Activated naive CD4-positive, alpha-beta T cell treated with anti-CD3 and anti-CD28 coated beads, Interleukin-2, amount 50 U/mL, for 72 hours (primary cell): ENCODE measurements at places on chromosomes 1 and 21.

GRCh38 chr1:168960595-168960994, 145.9 kb upstream of the ATP1B1 start:
- no peak for DNase-seq

GRCh38 chr1:118861216-118861615, 126.9 kb downstream of the TBX15 start:
- no peak for DNase-seq

DNA sequence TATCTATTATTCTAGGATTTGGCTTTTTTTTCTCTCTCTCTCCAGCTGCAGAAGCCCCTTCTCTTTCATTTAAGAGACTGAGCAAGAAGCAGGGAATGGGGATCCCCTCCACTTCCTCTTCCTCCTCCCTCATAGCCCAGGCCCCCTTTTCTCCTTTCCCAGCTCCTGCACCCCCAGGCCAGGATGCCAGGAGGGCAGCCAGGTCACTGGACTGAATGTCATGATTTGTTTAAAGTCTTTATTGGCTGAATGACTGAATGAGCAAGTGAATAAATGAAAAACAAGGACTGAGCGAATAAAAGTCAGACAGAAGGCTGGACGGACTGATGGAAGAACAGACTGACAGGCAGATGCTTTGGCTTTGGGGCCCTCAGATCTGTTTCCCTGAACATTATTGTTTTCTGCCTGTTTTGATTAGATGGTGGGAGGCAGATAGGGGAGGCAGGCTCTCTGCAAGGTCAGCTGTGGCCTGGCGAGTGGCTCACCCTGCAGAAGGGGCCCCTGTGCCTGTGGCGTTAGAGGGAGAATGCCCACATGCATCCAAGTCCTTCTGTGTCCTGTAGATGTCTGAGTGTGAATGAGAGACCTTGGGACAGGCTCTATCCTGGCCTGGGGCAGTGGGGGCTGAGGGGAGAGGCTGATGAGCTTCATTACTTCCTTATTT, 20.3 kb upstream of the ADGRB2 start:
- no peak for DNase-seq

GRCh38 chr1:42692461-42692860, 10.2 kb downstream of the YBX1 start:
- DNase-seq, result no peak

GRCh38 chr1:44743211-44743610, 3.6 kb downstream of the KIF2C start:
- no peak for DNase-seq

- no peak for DNase-seq
Observed at GRCh38 chr1:214420833-214421232, 130.6 kb downstream of the PTPN14 start.

- DNase-seq, result no peak
Observed at GRCh38 chr1:30936541-30937171, 28.1 kb upstream of the SDC3 start.

- no peak for DNase-seq
Observed at GRCh38 chr1:53622531-53622930, 116.4 kb downstream of the GLIS1 start.

GRCh38 chr1:54546651-54547401, 1.2 kb upstream of the ACOT11 start:
- DNase-seq, result no peak

DNA sequence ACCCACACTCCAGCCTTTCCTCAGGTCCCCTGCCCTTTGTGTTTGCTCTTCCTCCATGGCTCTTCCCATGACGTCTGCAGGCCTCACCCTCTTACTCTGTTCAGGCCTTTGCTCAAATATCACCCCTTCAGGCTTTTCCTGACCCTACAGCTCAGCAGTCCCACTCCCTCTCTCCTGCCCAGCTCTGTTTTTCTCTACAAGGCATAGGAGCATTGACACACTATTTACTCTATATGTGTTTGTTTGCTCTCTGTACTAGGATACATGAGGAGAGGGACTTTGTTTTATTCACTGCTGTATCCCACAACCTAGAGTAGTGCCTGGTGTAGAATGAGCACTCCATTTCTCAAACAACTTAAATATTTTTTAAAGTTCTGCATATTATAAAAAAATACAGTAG, 107.4 kb upstream of the COA6 start:
- no peak for DNase-seq

GRCh38 chr1:27634177-27634984, 604 bp downstream of the FGR start:
- DNase-seq, result peak; percentile 73

DNA sequence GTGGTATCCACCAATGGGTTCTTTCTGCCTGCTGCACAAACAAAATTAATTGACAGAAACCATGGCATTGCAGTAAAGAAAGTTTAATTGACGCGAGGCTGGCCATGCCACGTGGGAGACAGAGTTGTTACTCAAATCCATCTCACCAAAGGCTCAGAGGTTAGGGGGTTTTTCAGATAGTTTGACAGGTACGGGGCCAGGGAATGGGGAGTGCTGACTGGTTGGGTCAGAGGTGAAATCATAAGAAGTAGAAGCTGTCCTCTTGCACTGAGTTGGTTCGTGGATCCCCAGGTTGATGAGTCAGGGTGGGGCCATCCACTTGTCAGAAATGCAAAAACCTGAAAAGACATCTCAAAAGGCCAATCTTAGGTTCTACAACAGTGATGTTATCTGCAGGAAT, 941 bp upstream of the TBCE start:
- DNase-seq, result peak; percentile 68

DNA sequence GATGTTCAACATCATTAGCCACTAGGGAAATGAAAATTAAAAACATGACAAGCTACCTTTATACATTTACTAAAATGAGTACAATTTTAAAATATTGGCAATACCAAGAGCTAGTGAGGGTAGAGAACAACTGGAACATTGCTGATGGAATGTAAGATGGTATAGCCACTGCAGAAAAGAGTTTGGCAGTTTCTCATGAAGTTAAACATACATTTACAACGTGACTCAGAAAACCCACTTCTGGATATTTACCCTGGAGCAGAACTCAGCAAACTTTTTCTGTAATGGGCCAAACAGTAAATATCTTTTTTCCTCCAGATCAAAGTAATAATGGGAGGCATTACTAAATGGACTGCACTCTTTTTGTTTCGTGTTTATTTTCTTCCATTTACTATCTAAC, 22.1 kb downstream of the LPGAT1 start:
- no peak for DNase-seq

DNA sequence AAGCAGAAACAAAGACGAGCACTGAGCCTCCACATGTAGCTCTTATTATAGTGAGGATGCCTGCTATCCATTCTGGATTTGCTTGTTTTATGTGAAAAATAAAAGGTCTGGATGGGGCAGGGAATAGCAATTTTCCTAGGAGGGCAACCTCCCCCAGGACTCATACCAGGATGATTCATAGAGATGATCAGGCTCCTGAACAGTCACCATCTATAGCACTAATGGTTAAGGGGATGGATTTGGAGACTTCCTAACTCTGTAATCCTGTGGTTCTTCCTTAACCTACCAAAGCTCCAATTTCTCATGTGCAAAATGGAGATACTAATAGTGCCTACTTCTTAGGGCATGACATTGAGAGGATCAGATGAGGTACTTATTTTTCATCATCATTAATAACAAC, 34.5 kb upstream of the CD58 start:
- no peak for DNase-seq

GRCh38 chr1:229284887-229285286, 14.0 kb downstream of the RAB4A start:
- no peak for DNase-seq

DNA sequence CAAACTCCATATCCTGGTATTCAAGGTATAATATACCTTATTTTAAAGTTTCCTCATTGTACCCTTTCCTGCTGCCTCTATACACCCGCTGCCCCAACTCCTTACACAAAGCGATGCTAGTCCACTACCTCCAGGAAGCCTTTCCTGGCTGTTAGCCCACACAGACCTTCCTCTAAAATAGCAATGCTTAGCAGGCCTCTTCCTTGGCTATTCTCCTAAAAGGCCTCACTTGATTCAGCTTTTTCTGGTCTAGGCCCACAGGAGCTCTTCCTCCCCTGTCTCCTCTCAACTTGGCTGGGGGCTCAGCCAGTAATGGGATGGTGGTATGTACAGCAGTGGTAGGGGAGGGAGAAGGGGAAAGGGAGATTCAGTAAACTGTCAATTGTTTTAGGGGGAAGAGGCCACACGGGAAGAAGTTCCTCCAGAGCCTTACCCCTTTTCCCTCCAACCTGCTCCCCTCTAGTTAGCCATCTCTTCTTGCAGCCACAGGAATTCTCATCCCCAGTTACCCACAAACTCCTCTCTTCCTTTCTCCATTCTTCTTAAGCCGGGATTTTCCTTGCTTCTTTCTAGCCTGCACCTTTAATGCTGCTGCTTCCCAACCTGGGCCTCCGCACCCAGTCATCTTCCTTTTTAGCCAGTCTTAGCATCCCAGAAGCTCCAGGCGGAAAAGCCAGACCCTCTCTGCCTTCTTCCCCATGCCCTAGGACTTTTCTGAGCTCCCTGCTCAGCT, 2.6 kb downstream of the LRRC41 start:
- no peak for DNase-seq

DNA sequence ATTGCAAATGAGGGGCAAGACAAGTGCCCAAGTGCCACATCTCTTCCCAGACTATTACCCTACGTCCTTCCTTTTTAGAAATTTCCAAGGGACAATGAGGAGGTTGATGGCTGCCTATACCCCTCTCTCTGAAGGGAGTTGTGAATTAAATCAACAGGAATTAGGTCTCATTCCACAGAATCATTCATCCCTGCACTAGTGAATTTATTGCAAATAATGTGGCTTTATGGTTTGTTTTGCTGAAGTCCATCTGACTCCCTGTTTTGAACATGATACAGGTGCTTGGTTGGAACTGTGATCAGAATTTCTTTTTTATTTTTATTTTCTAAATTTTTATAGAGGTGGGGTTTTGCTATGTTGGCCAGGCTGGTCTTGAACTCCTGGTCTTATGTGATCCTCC, 34.3 kb upstream of the THEM4 start:
- no peak for DNase-seq

DNA sequence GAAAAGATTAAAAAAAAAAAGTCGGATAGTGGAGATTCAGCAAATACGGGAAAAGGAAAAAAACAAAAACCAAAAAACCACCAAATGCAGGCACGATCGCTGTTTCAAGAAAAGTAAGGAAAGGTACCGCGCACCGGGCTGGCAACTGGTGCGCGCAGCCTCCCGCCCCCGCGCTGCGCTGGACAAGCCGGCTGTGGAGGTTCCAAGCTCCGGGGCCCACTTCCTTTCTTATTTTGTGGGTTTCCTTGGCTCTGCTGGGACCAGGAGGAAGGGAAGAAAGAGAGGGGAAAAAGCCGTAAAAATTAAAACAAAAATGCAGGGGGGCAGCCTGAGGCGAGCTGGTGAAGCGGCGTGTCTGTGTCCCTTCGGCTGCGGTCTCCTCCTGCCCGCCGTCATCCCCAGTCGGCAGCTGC, 233 bp downstream of the ADAMTS5 start:
- DNase-seq, result no peak

GRCh38 chr1:45796381-45796780, 7.0 kb upstream of the MAST2 start:
- DNase-seq, result no peak
